ENCODE measurements at places on chromosomes 2 and 18.

DNA sequence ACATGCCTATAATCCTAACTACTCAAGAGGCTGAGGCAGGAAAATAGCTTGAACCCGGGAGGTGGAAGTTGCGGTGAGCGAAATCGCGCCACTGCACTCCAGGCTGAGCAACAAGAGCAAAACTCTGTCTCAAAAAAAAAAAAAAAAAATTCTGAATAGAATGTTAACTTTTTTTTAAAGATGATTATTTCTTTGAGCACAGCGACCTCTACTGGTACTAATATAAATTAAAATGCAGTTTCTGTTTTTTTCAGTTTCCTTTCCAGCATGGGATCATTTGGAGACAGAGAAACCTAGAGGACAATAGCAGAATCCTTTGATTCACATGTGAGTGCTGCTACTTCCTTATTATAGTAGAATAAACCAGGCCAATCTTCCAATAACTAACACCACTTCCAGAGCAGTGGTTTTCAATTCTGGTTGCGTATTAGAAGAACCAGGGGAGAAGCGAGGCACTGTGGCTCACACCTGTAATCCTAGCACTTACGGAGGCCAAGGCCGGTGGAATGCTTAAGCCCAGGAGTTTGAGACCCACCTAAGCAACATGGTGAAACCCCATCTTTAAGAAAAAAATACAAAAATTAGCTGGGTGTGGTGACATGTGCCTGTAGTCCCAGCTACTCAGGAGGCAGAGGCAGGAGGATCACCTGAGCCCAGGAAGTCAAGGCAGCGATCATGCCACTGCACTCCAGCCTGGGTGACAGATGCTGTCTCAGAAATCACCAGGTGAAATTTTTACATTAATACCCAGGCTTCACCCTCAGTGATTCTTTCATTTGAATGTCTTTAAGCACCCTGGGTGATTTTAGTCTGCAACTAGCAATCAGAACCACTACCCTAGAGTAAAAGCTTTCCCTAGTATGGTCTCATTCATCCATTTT lies 10.1 kb downstream of the SRSF7 start:
- no peak for DNase-seq

GRCh38 chr2:206614811-206615210 lies 27.5 kb upstream of the FAM237A start:
- DNase-seq, result no peak

GRCh38 chr2:229734410-229734809 lies 20.1 kb upstream of the DNER start:
- DNase-seq, result no peak

DNA sequence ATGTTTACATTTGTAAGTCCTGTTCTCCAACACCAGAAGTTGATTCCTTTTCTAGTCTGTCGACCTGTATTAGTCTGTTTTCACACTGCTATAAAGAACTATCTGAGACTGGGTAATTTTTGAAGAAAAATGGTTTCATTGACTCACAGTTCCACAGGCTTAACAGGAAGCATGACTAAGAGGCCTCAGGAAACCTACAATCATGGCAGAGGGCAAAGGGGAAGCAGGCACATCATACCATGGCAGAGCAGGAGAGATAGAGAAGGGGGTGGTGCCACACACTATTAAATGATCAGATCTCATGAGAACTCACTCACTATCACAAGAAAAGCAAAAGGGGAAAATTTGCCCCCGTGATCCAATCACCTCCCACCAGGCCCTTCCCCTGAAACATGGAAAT lies 112.8 kb upstream of the MAP3K20 start:
- DNase-seq, result no peak

GRCh38 chr2:85410584-85411404 lies 628 bp upstream of the CAPG start:
- DNase-seq, result no peak

DNA sequence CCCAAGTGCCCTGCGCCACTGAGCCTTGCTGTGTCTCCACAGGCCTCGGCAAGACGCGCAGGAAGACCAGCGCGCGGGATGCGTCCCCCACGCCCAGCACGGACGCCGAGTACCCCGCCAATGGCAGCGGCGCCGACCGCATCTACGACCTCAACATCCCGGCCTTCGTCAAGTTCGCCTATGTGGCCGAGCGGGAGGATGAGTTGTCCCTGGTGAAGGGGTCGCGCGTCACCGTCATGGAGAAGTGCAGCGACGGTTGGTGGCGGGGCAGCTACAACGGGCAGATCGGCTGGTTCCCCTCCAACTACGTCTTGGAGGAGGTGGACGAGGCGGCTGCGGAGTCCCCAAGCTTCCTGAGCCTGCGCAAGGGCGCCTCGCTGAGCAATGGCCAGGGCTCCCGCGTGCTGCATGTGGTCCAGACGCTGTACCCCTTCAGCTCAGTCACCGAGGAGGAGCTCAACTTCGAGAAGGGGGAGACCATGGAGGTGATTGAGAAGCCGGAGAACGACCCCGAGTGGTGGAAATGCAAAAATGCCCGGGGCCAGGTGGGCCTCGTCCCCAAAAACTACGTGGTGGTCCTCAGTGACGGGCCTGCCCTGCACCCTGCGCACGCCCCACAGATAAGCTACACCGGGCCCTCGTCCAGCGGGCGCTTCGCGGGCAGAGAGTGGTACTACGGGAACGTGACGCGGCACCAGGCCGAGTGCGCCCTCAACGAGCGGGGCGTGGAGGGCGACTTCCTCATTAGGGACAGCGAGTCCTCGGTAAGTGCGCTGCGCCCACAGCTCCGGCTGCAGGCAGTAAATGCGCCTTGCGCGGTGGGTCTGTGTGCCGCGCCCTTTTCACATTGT lies 136.8 kb downstream of the NCK2 start:
- no peak for DNase-seq

DNA sequence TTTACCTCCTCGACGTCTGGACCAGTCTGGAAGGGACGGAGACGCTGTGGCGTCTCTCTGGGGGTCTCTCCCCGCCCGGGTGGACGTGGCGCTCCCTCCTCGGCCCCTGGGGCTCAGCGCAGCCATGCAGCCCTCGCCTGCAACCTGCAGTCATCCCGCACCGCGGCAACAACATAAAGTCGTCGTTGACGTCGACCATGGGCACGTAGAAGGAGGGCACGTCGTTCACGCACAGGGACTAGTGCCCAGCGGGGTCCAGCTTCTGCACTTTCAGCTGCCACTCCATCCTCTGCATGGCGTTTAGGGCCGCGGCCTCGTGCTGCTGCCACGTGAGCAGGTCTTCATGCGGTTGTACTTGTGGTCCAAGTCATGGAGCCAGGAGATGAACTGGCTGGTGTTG lies 889.6 kb upstream of the LRRTM1 start:
- DNase-seq, result no peak

GRCh38 chr2:133841900-133842299 lies 273.6 kb upstream of the NCKAP5 start:
- DNase-seq, result no peak

GRCh38 chr2:140401056-140401455 lies 1620.9 kb upstream of the NXPH2 start:
- DNase-seq, result no peak

GRCh38 chr2:133418671-133419070 lies 149.6 kb downstream of the NCKAP5 start:
- DNase-seq, result no peak

DNA sequence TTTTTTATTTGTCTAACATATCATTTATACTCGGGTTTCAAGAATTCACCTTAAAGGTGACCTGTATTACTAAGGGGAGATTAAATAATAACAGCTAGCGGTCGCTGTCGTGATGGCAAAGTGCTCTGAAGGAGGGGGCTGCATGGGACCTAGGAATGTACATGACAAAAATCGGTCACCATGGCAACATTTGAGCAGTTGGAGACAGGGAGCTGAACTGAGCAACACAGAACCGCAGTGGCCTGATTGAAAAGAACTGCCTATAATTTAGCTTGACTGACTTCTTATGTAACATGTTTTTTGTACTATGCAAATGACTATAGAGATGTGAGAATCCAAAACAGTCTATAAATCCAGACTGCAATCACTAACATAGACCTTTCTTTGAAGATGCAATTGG lies 34.3 kb upstream of the EPHA4 start:
- no peak for DNase-seq

- no peak for DNase-seq
Measured at GRCh38 chr2:102283996-102284395, 27.4 kb upstream of the IL1RL1 start.

DNA sequence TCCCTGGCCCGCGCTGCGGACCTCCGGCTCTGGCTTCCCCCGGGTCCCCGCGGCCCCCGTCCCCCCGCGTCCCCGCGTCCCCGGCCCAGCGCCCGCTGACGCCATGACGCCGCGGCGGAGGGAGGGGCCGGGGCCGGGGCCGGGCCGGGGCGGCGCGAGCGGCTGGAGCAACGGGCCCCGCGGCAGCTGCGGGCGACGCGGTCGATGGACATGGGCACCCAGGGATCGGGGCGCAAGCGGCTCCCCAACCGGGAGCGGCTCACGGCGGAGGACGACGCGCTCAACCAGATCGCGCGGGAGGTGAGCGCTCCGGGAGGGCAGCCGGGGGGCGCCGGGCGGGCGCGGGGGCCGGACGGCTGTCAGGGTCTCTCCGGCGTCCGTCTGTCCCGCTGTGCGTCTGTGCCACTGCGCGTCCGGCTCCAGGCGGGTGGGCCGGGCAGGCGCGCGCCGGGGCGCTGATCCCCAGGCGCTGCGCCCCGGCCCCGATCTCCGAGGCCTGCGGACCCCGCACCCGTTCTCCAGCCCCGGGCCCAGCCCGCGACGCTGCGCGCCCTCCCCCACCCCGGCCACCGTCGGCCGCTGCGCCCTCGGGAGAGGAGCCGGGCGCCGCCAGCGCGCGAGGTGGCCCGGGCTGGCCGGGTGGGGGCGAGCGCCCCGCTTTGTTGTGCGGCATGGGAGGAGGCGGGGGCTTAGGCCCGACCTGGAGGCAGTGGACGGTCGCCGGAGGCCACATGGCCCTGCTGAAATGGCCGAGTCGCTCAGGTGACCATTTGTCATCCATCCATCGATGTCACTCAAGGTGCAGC lies at the start of gene LRRFIP1:
LRRFIP1 (plus strand) TSS at position 147 of the 806 bp plus-strand sequence; CDS start at position 205, 58 bp downstream.
- DNase-seq, result no peak

DNA sequence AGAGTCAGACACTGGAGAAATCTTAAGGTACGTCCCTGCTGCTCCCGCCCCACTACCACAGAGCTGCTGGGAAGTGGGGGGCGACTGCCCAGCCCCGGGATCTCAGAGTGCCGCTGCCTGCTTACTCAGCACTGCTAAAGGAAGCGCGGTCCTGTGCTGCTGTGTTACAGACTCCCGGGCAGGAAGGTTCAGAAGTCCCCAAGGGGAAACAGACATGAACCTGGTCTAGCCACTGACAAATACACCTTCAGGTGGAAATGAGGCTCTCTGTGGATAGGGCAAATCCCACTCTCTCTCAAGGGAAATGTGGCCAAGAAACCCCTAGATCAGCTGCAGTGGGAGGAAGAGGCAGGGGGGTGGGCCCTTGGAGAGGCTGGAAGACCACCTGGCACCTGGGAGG lies 13.7 kb downstream of the MTERF4 start:
- no peak for DNase-seq

DNA sequence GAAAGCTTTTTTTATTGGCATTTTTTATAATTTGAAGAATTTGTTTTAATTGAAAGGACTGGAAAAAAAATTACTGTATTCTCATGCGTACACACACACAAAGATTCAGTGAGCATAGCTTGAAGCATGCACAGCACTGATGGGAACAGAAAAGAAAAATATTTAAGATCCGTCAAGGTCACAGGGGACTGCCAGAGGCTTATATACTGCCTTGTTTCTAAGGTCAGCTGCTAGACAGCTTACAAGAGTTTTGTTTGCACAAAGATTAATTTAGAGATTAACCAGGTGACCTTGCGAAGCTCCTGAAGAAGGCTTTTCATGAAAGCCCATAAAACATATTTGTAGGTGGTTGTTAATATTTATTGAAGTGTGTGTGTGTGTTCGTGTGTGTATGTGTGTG lies 396.3 kb downstream of the TRIB2 start:
- no peak for DNase-seq

DNA sequence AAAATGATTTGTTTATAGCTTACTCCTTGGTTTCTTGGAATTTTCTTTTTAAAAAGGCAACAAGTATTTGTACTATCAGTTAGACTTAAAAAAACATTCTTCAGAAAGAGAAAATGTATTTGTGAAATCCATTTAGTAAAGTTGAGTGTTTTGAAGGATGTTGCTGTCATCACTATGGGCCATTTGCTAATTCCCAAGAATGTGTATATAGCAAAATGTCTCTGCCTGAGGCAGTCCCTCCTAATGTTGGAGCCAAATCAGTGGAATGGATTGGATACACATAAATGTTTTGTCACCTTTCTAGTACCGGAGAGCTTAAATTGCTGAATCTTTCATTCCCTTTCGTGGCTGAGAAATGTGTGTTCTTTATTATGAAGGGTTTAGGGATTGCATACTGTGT lies 890.2 kb upstream of the ZEB2 start:
- no peak for DNase-seq

DNA sequence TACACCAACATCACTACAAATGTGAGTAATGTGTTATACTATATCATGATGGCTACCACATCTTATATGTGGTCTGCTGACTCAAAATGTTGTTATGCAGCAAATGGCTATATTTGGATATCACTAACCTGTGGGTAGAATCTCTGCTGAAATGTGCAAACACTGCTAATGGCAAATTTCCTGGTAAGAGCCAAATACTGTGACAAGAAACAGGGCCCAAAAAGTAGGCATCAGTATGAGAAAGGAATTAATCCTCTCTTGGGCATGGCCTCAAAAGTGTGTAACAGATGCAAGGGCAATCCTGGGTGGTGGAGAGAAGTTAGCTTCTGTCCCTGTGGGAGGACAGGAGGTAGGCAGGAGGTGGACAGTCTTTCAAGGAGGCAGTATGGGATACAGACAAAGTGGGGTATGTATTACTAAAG lies 13.3 kb downstream of the ATF2 start:
- DNase-seq, result no peak

DNA sequence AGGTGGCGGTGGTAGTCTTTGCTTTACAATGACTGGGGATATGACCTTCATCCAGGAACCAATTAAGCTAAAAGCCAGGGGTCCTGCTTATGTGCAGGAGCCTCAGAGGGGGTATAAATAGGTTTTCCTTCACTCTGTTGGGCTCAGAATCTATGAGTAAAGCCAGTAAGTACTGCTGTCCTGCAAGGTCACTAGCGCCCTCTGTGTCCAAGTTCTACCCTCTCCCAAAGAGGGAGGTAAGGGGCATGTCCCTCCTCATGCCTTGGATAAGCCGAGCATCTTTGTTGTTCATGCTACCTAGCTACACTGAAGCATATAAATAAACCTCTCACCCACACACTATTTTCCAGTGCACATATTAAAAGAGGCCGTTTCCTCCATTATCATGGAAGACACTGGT lies 79.4 kb downstream of the SPRED2 start:
- no peak for DNase-seq

DNA sequence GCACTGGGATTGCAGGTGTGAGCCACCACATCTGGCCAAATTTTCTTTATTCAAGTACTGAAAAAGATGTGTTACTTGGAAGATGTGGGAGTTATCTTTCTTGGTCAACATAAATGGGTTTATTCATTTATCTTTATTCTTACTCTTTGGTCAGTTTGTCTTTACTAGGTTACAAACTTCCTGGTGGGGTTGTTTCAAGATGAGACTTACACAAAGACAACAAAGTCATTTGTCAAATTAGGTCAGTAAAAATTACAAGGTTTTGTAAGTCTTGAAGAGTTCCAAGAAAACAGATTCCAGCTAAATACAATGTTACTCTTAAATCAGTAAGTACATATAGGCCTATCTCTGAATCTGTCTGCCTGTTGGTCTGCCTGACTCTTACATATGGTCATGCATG lies 48.9 kb downstream of the DARS1 start:
- no peak for DNase-seq

- DNase-seq, result no peak
Measured at GRCh38 chr2:190947711-190948251, 66.2 kb downstream of the STAT1 start.

GRCh38 chr2:1308678-1309077 lies 104.6 kb upstream of the TPO start:
- no peak for DNase-seq

- no peak for DNase-seq
Measured at GRCh38 chr18:79571211-79572092, 108.2 kb upstream of the CTDP1 start.
